ENCODE measurements at places on chromosomes 16 and 17.
A peak's percentile ranks its signal among the peaks of the same experiment; 100 is the strongest.

GRCh38 chr17:57872536-57872935 is 22.7 kb upstream of the MRPS23 start:
- no peak for DNase-seq

GRCh38 chr17:73798111-73798748 is 154.0 kb upstream of the SDK2 start:
- DNase-seq = no peak

DNA sequence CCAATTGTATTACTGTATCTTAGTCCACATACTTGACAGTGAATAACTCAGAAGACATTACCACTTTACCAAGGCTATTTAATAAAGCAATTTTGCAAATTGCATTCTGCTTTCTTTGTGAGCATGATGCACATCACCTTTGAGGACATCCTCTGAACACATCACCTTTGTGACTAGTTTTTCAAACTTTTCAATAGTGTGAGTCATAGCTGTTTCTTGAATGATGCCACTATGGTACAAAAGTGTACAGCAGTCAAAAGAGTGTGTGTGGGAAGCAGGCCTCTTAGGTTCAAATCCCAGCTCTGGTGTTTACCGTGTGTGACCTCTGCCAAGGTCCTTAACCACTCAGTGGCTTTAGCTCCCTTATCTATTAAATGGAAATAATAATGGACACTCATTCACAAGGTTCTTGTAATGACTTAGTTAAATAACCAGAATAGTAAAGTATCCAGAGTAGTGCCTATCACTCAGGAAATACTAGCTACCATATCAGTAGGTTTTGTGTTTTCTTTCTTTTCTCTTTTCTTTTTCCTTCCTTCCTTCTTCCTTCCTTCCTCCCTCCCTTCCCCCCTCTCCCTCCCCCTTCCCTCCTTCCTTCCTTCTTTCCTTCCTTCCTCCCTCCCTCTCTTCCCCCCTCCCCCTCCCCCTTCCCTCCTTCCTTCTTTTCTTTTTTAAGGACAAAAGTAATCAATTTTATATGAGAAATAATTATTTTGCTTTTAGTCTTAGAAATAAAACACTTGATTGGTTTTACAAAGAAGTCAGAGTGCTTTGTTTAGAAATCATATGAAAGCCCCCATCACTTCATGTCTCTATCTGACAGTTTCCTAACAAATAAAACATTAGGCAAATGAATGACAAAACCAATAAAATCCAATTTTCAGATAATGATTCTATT is 178.9 kb downstream of the MYO1D start:
- DNase-seq = no peak

- peak; percentile 46 for DNase-seq
These were observed 880 bp downstream of the SARM1 start for GRCh38 chr17:28372203-28372944.
